ELR (cell line): ENCODE measurements at places on chromosomes 7 and 10.

DNA sequence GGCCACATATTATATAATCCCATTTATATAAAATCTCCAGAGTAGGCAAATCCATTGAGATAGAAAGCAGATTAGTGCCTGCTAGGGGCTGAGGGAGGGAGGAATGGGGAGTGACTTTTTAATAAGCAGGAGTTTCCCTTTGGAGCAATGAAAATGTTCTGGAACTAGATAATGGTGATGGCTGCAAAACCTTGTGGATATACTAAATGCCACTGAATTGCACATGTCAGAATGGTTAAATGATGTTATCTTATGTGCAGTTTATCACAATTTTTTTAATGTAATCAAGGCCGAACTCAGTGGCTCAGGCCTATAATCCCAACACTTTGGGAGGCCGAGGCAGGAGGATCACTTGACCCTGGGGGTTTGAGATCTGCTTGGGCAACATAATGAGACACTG is 145.5 kb upstream of the AUTS2 start:
- no peak for DNase-seq

GRCh38 chr10:74842301-74842954 is 16.0 kb downstream of the KAT6B start:
- no peak for DNase-seq

DNA sequence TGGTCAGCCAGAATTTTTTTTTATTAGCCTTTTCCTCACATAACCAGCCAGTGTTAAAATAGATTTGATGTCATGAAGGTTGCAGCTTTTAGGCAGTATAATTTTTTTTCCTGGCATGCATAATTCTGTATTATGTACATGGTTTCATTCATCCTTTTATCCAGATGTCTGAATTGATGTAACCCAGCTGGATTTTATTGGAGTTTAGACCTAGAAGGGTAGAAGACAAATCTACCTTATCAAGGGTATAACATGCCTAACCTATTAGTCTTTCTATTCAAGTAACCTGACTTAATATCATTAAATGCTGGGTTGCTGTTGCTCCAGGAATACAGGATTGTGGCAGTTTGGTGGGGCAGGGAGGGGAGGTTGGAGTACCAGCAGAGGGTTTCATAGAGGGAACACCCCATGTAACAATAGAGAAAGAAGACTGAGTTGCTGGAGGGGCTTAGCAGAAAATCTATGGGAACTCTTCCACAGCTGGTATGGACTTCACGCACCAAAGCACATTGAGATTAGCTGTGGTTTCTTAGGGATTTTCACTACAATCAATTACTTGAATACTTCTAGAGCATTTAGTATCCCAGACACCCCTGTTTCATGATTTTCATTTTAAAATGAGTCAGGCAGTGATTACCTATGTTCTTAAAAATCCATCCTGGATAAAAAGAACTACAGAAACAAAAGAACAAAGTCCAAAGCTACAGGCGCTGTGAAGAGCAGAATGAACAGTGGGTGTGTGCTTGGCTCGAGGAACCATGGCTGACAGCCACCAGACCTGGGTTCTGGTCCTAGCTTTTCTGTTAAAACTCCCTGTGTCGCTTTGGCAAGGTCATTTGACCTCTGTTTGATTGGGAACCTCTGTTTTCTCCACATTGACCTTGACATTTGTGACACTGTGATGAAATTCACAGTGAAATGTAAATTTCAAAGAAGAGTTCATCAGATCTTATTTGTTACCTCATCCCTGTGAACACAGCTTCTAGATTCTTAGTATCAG is 93.5 kb downstream of the CREM start:
- DNase-seq: no peak

DNA sequence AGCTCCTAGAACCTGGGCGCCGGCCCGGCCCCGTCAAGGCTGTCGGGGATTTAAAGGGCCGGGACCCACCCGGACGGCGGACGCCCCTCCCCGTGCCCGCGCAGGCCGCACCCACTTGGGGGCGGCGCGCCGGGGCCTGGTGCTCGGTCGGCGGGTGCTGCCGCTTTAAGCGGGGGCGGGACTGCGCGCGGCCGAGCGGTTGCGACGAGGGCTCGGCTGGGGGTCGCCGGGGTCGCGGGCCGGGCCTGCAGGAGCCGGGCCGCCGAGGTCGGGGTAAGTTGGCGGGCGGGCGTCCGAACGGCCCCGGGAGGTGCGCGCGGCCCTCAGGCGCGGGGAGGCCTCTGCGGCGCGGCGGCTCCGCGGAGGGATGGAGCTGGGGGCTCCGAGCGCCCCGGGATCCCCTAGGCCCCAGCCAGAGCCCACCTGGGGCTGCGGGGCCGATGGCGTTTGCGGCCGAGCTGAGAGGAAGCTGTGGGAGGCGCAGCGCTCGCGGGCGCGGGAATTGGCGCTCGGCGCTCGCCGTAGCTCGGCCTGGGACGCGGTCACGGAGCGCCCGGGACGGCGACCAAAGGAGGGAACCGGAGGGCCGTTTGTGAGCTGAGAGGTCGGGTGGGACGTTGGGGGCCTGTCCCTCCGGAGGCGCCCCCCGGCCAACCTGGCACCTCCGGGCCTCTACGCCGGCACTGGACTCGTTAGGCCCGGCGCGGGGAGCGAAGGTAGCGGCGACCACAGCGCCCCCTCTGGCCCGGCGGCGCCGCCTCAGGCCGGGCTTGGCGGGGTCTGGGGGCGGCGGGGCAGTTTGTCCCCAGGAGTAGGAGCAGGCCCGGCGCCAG is at the start of gene TRRAP:
Gene TRRAP (plus strand): TSS at position 168 of the 833 bp plus-strand sequence. CDS start 2,619 bp downstream, outside the sequence.
- peak; percentile 67 for DNase-seq

GRCh38 chr10:123967626-123968243 is 76.1 kb upstream of the CPXM2 start:
- DNase-seq: peak; percentile 41

- DNase-seq: no peak
Observed at GRCh38 chr10:58846856-58847255, 329.6 kb upstream of the PHYHIPL start.

- DNase-seq: no peak
Observed at GRCh38 chr7:102103027-102103372, 183.7 kb upstream of the SH2B2 start.

GRCh38 chr7:33814400-33814799 is 90.9 kb upstream of the BMPER start:
- no peak for DNase-seq

GRCh38 chr10:48494073-48494472 is 110.8 kb downstream of the ARHGAP22 start:
- DNase-seq: no peak

DNA sequence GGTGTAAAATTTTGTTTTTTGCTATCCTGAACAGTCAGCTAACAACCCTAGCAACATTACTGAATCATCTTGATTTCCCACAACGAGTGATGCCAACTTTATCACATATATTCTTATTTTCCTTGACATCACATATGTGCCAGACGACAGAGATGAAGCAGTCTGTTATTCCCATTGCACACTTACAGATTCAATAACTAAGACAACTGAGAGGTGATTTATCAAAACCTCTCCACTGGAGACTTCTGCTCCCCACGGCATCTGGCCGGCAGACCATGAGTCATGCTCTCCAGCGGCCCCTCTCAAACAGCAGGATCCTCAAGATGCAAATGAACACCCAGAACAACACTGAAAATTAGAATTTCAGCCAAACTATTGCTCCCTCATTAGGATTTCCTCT is 57.1 kb downstream of the AMPH start:
- DNase-seq: no peak

GRCh38 chr7:38217672-38218071 is 39.6 kb downstream of the STARD3NL start:
- peak; percentile 11 for DNase-seq

DNA sequence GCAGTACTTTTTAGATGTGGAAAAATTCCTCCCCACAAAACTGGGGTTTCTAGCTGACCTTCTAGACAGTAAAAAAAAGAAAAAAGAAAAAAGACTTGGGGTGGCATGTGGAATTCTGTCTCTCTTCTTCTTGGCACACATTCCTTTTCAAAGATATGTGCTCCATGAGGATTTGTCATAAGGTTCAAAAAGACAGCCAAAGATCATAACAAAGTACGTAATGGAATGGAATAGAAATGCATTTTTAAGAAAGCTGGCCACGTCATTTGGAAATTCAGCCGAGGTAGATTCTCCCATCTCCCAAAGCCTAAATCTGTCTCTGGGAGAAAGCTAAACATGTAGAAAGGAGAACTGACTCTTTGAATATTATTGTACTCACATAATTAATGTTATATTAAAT is 381.3 kb upstream of the NFE2L3 start:
- DNase-seq: no peak
